ENCODE measurements at places on chromosomes 5 and 9.

GRCh38 chr9:21741151-21741550, 61.3 kb upstream of the MTAP start:
- DNase-seq = peak; percentile 48

DNA sequence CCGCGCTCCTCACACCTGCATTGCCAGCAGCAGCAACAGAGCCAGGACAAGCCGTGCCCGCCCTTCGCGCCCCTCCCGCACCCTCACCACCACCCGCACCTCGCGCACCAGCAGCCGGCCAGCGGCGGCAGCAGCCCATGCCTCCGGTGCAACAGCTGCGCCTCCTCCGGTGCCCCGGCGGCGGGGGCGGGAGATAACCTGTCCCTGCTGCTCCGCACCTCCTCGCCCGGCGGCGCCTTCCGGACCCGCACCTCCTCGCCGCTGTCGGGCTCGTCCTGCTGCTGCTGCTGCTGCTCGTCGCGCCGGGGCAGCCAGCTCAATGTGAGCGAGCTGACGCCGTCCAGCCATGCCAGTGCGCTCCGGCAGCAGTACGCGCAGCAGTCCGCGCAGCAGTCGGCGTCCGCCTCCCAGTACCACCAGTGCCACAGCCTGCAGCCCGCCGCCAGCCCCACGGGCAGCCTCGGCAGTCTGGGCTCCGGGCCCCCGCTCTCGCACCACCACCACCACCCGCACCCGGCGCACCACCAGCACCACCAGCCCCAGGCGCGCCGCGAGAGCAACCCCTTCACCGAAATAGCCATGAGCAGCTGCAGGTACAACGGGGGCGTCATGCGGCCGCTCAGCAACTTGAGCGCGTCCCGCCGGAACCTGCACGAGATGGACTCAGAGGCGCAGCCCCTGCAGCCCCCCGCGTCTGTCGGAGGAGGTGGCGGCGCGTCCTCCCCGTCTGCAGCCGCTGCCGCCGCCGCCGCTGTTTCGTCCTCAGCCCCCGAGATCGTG, 517 bp downstream of the KCNN2 start:
- DNase-seq = peak; percentile 59

GRCh38 chr9:102354041-102354440, 615.6 kb upstream of the GRIN3A start:
- DNase-seq = no peak

- DNase-seq = no peak
Observed at GRCh38 chr9:100583014-100583802, 5.3 kb downstream of the CAVIN4 start.

DNA sequence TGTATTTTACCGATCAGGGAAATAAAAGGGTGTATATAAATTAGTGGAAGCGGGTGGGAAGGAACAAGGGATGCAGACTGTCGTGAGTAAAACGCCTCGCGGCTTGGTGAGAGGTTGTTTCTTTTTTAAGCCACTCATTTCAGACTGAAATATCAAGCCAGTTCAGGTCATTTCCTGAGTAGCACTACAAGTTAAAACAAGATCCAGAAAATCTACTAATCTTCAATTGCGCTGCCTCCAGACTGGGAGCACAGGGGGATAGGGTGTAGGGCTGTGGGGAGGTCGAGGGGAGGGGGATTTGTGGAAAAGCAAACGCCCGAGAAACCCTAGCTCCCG, 140.8 kb downstream of the TSSK1B start:
- DNase-seq = peak; percentile 11

DNA sequence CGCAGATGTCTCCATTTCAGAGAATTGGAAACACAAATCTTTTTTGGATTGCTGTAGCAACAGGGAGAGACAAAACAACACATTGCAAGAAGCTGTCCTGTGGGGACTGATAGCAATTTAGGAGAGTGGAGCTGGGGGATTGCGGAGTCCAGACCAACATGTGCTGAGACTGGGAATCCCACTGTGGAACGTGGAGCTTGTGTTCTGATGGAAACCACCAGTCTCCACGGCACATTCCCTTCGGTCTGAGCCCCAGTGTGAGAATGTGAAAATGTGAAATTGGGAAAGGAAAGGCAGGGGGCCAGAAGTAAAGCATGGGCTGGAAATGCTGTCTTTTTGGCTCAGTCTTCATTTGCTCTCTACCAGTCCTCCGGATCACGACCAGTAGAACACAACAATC, 348.8 kb upstream of the TNC start:
- DNase-seq = no peak

GRCh38 chr9:90600029-90600428, 42.6 kb downstream of the DIRAS2 start:
- no peak for DNase-seq

GRCh38 chr5:80964919-80965318, 4.8 kb downstream of the RASGRF2 start:
- DNase-seq = peak; percentile 30

- no peak for DNase-seq
Observed at GRCh38 chr5:154479944-154480750, 2.1 kb upstream of the HAND1 start.

DNA sequence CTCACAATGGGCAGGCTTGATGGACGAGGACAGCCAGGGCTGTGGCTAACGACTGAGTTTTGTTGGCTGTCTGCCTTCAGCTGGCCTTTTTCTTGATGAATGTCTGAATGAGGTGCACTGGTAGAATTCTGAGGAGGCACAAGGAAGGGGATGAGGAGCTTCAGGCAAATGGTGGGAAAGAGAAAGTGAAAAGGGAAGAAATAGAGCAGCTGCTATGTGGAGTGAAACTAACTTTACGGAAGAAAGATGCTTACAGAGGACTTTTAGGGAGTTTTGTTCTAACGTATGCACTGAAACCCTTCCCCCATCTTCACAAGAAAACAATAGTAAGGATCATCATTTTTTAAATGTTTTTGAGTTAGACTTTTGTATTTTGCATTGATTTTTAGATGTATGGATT, 45.3 kb downstream of the OR2K2 start:
- DNase-seq = no peak

- peak; percentile 91 for DNase-seq
Observed at GRCh38 chr5:96823900-96824380, 16.2 kb upstream of the ERAP1 start.

DNA sequence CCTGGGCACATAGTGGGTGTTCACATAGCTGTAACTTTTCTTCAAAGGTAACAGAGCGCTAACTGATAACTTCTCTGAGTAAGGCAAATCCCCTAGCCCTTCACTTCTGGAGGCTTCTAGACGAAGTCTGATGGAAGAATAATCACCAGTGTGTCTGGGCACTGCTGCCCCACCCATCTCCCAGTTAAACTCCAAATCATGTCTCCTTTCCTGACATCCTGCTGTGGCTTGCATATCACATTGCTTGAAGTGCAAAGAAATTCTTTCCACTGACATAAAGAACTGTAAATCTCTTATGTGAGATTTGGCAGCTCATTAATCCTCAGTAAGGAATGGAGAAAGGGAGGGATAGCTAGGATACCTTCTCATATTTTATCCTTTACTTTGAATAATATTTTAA, 74.6 kb downstream of the MARCHF11 start:
- no peak for DNase-seq

DNA sequence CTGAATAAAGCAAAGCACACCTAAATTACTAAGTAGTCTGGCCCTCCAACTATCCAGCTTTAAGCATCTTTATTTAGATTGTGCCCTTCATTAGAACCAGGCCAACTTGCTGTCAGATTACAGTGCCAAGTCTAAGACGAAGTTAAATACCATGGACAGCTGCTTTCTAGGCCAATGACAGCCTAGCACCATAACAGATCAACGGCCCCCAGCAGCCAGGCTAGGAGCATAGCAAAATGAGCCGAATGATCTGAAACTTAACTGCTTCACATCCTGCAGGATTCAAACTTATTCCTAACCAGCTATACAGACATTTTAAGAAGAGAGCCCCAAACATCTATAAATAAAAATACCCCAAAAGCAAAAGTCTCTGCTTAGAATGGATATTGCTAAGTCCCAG, 6.8 kb downstream of the SLC24A2 start:
- peak; percentile 13 for DNase-seq

- peak; percentile 34 for DNase-seq
Observed at GRCh38 chr9:37405764-37406380, 16.6 kb upstream of the GRHPR start.

DNA sequence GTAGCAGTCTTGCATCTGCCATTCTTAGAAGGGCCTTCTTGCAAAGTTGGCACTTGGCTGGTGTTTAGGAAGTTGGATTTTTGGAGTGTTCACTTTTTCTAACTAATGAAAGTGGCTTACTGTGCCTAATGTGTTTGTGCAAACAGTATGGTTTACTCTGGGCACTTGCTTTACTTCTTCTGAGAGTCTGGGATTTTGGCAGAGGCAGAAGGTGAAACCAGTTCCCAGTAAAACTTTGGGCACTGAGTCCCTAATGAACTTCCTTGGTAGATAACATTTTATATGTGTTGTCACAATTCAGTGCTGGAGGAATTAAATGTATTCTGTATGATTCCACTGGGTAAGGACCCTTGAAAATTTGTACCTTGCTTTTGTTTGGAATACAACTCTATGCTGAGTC, 155.7 kb downstream of the FAM170A start:
- no peak for DNase-seq

DNA sequence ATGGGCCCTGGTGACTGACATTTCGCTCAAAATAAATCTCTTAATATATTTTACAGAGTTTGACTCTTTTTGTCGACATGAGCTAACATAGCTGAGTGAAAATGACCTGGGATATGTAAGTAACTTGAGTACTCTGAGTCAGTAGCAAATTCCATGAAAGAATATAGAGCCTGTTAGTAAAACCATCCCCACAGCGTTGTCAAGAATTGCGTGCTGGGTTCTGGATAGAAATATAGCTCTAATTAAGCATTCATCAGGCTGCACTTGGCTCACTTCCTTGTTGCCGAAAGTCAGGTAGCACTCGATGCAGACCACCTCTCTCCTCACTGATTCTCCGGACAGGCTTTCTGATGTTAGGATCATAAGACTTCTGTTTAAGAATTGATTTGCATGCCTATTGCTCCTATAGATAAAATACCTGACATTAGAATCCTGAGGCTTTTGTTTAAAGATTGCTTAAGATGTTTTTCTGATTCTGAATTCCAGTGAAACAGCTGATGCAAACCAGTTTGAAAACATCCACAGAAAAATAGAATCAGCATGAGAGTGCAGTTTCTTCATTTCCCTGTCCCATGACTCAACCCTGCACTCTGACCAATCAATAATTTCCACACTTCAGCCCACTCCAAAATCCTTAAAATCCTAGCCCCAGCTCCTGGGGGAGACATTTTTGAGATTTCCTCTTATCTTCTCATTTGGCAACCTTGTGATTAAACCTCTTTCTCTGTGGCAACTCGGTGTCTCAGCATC, 310.6 kb downstream of the DIRAS2 start:
- DNase-seq = peak; percentile 43

- peak; percentile 39 for DNase-seq
Observed at GRCh38 chr5:59275510-59276324, 617.8 kb downstream of the PDE4D start.

DNA sequence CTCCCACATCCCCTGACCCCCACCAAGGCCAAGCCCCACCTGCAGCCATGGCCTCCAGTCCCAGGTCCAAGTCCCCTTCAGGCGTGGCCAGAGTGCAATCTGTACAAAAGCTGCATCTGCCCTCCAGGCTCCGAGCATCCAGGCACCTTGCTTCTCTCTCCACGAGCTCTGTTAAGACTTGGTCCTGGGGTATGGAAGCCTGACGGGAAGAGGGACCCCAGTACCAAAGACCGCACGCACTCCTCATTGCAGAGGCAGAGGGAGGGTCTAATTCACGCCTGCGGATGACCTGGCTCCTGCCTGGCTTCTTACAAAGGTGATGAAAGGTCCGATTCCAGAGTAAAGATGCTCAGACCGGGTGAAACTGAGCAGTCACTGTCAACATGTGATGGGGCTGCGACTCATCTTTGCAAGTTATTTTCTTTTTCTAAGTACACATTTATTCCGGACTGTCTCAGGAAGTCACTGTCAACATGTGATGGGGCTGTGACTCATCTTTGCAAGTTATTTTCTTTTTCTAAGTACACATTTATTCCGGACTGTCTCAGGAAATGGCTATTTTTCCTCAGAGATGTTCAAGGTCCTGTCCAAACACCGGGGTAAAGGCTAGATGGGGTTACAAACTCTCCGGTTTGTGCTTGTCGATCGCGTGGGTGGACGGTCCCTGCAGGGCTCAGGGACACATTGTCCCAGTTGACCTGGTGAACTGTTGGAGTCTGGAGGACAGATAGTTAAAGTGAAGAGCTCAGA, 252.0 kb upstream of the IRX4 start:
- DNase-seq = no peak

- peak; percentile 74 for DNase-seq
Observed at GRCh38 chr5:95759634-95760033, 28.5 kb downstream of the RHOBTB3 start.

DNA sequence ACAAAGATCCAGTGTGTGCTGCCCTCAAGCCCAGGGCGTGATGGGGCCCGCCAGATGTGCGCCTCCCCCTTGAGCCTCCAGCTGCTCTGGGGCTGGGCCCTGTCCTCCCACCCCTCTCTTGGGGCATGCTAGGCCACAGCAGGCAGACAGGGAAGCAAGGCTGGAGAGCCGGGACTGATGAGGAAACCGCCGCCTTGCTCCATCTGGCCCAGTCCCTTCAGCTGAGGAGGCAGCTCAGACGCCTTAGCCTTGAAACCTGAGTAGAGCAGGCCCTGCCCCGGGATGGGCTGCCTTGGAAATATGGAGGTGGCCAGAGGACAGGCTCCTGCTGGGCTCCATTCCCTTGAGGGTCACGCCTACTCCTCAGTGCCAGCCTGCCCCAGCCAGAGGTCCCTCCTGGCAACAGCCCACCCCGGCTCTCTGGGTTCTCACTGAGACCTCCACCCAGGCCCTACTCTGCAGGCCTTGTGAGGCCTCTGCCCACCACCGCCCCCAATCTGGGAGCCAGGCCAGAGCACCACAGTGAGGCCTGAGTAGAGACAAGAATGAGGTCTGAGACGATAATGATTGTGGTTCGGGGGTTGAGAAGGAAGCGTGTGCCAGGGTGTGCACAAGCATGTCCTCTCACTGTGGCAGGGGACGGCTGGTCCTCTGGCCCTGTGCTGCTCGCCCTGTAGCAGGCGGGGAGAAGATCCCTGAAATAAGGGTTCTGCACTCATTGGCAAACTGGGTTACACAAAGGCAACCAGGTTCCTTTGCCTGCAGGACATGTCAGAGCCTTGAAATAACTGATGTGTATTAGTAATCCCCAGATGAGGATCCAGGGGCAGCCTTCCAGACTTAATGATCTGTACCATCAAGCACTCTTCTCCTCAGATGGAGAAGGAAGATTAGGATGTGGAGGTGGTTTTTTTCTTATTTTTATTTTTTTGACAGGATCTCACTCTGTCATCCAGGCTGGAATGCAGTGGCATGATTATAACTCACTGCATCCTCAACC, 30.9 kb downstream of the CXXC5 start:
- DNase-seq = peak; percentile 53

- no peak for DNase-seq
Observed at GRCh38 chr5:170442391-170442790, 53.2 kb upstream of the KCNMB1 start.

GRCh38 chr5:39187831-39188731, 31.3 kb downstream of the FYB1 start:
- DNase-seq = no peak

Data from EH (cell line).